Activated naive CD8-positive, alpha-beta T cell treated with anti-CD3 and anti-CD28 coated beads, Interleukin-2, amount 10 ng/mL, durations not matched to agents 7 days and 5 days (primary cell): ENCODE measurements at places on chromosomes 2 and 18. TPM values are rescaled to one million over a fixed set of nuclear protein-coding genes. Genes with fewer than 3 reads are reported as not detected.

GRCh38 chr2:26632624-26633185 lies 8.5 kb downstream of the CIB4 start:
- no peak for DNase-seq

The DSG1 gene
- not detected for total RNA-seq

- DNase-seq = no peak
Measured at GRCh38 chr18:70172225-70172624, 33.3 kb downstream of the RTTN start.

DNA sequence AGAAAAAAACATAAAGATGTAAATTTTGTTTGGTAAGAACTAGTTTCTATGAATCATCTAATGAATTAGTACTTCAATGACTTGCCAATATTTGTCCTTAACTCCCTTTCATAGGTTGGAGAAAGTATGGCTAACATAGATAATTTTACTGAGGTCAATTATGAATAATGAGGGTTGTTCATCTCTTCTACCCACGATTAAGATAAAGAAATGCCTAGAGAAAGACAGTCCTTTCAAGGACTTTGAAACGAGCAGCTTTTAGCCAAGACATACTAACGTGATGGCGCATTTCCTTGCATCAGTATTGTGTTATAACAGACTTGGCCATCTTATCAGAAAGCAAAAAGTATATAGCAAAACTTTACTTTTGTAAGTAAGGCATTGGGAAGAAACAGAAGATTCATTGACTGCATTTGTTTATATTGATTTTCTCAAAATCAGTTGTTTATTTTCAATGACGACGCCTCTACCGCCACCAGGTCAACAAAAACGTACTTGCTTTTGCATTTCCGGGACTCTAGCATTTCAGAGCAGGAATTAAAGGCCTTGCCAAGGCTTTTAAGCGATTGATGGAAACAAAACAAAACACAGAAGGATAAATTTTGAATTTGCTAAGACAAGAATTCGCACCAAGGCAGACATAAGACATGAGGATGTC lies 961 bp downstream of the RBM43 start:
- no peak for DNase-seq

DNA sequence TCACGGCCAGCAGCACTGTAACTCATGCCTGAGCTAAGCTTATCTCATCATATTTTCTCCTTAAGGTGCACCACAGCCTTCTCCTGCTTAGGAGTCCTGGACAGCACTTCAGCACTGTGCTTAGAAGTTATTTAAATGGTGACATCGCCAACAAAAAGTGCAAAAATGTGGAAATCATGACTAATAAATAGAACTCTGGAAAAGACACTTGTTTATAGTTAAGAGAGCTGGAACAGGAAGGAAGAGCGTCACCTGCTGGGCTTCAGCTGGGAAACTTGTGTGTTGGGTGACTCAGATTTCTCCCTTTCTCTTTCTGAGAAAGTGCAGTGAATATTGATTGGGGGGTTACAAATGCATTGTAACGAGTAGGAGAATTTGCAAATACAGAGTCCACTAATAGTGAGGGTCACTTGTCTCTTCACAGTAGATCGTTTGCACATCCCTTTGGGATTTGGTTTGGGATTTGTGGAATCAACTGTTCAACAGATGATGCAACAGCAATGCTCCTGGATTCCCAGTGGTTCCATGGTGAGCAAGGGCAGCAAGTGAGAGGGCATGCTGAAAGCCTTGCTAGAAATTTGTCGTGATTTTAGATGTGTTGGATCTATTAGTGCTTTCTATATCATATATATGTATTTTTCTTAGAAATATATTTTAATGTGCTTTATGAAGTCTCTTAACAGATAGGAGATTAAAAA lies 84.2 kb downstream of the DOK6 start:
- DNase-seq = no peak

- DNase-seq = no peak
Measured at GRCh38 chr18:36348971-36349417, 51.5 kb downstream of the FHOD3 start.

DNA sequence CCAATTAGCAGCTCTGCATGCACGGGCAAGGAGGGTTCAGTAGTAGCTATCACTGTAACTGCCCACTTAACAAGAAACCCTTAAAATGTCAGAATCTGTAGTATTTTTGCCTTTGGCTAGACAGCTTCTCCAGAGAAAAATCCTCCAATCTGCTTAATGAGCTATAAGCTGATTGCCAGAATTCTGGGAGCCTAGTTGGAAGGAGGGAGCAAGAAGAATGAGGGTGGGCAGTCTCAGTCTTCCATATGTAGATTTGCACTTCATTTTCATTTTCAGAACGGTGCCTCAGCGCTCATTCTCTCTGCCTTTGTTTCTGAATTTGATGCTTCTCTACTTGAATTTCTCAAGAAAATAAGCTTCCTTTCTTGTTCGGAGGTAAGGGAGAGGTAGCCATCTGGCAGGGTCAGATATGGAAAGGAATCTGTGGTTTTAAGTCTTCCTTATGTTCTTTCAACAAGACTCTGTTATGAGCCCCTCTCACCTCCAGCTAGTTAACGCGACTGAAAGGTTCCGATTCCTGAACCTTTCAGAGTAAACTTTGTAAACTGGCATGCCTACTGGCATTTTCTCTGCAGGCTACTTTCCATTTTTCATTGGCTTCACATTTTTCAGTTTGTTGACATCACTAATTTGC lies 53.5 kb downstream of the HNRNPLL start:
- DNase-seq = no peak
